ENCODE measurements at places on chromosomes 16 and 17.

- no peak for DNase-seq
Measured at GRCh38 chr16:13305019-13305755, 403.8 kb downstream of the SHISA9 start.

DNA sequence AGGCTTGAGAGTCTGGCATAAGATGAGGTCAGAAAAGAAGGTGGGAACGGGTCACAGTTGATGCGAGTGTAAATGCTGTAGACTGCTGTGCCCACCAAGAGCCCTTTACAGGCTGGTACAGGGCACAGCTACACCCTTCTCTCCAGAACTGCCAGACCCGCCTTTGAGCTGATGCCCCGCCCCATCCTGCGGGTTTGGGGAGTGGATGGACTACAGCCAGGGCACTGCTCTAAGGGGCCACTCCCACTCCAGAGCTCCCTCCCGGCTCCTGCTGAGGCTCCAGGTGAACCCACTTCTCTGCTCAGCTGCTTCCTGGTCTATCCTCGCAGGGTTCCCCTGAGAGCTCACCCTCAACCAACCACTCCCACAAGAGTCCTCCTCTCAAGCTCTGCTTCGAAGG is 12.3 kb downstream of the MEIOB start:
- DNase-seq, result no peak

- no peak for DNase-seq
Measured at GRCh38 chr16:81442916-81443687, 1.5 kb upstream of the CMIP start.

DNA sequence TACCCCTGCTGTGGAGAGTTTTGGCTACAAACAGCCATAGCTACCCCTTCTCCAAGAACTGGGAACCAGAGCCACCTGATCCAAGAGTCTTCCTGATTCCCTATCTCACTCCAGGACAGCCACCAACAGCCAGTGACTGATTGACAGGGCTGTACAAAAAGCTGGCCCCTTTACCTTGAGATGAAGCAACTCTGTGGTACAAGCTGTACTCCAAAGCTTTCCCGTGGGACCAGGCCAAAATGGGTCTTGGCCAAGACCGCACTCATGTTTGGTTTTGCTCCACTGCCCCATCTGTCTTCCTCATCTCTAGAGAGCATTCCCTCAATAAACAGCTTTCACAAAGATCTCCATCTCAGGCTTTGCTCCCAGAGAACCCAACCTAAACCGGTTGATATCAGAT is 43.6 kb downstream of the RNF157 start:
- no peak for DNase-seq

DNA sequence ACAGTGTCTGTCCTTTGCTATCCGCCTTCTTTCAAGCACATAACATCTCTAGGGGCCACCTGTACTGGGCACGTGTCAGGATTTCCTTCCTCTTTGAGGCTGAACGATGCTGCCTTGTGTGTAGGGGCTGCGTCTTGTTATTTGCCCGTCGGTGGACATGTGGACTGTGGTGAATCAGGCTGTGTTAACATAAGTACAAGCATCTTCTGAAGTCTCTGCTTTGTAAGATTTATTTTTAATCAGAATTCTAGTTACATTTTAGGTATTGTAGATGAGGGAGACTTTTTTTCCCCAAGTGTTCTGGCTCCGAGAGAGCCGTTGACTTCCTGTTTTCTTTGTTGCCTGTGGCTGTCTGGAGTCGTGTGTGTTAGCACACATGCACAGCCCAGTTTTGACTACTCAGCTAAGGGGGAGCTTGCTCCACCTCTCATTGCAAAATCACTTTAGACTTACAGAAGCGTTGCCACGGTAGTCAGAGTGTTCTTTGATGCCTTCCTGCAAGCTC is 26.1 kb downstream of the SPG7 start:
- DNase-seq, result no peak

DNA sequence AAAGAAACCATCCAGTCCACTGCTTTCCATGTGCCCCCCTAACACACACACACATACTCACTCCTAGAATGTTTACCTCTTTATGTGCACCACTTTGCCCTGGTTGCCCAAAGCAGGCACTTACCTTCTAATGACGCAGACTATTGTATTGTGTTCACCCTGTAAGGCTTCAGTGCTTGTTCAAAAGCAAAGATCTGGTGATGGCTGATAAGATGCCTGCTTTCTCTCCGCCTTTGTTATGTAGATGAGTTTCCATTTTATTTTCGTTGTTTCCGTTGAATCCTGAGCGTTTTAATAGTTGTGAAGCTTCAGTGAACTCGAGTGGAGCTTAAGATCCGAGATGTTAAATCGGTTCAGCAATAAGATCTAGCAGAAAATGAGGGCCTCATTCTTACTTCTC is 452.7 kb downstream of the TMEM114 start:
- DNase-seq, result no peak

DNA sequence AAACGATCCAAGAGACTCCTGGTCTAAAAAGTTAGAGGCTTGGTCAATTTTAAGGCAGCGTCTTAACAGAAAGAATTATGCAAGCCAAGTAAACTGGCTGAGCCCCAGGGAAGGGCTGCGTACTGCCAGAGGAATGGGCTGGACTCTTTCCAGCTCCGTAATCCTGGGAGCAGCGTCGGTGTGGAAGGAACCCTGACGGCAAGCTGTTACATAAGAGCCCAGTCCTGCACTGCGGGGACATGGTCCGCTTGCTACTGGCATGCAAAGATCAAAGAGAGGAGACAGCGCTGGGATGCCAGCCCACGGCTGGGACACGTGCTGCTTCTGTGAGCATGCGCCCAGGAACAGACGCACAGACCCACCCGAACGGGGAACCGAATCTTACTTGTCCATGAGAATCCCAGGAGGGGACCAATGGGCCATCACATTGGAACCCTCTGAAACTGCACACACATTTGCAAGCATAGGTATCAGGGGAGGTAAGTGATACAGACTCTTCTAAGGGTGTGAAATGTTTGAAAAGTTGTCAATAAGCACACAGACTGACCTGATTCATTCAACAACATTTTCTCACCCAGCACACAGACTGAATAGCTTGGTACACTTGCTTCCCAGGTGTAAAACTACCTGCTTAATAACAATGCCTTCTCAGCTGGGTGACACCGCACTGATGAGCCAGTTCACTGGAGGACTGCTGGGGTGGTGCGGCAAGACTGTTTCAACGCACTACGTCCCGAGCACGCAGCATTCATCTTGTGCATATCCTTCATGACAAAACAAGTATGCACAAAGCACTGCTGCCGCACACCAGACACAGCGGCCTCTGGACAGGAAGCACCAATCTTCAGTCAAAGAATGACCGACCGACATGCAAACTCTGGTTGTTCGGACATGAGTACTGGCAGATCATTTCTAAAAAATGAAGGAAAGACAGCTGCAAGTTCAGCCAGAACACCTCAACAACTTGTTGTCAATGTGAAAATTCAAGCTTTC is 94.9 kb downstream of the ANKRD11 start:
- DNase-seq, result no peak

GRCh38 chr16:21560462-21560861 is 38.9 kb upstream of the METTL9 start:
- DNase-seq, result no peak

DNA sequence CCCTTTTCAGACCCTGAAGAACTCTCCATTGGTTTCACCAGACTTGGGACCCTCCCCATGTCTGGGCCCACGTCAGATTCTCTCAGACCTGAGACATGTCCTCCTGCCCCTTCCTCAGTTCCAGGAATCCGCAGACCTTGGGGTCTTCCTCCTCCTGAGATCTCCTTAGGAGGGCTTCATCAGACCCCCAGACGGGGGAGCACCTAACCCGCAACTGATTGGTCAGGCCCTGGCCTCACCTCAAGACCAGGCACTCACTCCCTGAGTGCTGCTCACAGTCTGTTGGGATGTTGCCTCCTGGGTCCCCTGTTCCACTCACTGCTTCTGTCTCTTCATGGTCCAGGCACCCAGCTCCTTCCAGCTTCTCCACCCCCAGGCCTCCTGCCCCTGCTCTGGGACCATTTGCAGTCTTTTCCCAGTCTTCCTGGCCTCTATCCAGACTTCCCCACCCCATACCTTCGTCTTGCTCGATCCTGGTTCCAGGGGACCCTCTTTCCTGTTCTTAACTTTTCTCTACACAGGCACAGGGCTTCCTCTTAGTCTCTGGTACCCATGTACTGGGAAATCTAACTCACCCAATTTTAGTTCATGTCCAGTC is 1.2 kb downstream of the GID4 start:
- DNase-seq, result no peak

GRCh38 chr16:1460602-1461138 is 14.2 kb downstream of the CLCN7 start:
- no peak for DNase-seq

- no peak for DNase-seq
Measured at GRCh38 chr17:4485676-4486646, 12.7 kb upstream of the SPNS2 start.

GRCh38 chr16:28166394-28167208 is 45.2 kb downstream of the XPO6 start:
- no peak for DNase-seq

DNA sequence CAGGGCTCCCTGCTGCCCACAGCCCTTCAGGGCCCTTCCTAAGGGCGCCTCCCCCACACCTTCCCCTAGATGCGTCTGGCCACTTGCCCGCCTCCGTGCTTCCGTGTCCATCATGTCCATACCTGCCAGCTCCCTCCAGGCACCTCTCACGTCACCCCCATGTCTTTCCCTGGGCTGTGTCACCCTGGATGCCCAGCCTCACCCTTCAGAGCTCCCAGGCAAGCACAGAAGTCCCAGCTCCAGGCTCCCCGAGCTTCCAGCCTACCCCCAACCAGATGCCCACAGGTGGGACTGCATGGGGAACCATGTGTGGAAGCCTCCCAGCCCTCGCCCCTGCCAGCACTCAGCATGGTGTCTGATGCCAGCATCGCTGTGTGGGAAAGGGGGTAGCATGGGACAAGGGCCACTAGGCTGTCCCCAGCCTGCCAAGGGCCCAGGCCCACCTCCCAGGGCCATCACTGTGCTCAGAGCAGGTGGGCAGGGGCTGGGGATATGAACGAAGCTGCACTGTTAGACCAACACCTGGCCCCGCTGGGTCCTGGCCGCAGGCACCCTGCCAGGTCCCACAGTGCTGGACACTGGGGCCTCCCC is 1.9 kb upstream of the AXIN1 start:
- no peak for DNase-seq

DNA sequence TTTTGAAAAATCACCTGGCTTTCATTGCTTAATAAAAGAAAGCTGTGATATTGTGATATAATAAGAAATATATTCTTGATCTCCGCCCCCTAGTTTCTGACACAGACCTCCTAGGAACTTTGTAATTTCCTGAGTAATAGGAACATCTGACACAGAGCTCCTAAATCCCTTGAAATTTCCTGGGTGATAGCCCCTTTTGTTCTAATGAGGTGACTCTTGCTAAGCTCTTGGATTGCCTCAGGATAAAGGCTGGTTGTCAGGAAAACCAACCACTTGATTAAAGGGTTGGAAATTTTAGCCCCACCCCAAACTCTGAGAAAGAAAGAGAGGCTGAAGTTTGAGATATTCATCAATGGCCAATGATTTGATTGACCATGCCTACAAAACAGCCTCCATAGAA is 326.4 kb upstream of the KIF2B start:
- no peak for DNase-seq

DNA sequence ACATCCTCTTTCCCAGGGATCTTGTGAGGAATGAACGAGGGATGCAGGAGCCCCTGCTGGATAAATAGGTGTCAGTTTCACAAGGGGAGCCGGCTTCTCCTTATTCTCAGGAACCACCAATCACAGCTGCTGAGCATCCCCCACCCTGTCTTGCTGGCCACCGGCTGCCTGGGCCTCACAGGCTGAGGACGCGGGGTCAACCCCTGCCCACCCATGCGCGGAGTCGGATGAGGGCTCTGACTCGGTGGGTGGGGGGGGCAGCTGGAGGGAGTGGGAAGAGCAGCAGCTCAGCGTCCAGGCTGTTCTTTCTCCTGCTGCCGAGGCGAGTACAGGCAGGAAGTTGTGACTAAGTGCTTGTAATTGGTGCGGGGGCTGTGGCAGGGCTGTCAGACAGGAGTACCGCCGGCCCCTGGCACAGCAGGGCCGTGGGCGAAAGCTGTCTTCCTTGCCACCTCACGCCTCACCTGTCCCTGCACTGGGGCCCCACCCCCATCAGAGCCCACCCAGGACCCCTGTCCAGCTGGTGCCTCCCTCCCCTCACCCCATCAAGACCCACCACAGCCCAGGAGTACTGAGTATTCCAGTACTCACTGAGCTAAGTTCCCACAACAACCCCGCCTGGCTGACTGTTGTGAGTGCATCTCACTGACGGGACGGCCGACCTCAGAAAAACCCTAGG is 11.0 kb upstream of the DPEP1 start:
- peak; percentile 34 for DNase-seq

DNA sequence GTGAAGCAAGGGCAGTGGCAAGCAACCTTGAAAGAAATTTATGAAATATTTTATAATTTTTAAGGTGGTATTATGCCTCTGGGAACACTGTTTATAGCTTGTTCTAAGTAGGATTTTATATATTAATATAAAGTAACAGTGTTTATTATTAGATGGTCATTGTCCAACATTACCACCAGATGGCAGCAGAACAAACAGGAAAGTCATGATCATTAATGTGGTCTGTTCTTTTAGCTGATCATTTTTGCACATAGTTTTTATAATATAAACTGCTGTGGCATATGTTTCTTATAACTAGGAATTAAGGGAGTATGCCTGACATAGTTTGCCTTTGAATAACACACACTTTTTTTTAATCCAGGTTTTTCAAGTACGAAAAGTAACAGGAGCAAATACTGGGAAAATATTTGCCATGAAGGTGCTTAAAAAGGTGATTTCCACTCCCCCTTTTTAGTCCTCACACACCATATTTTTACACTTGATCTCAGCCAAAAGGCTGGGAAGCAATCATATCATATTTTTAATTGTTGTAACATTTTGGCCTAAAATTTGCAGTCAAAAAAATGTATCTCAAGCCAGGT is 21.4 kb downstream of the RPS6KB1 start:
- peak; percentile 68 for DNase-seq

- DNase-seq, result no peak
Measured at GRCh38 chr16:15990902-15991301, 41.5 kb downstream of the ABCC1 start.

GRCh38 chr16:53281280-53281679 is 153.0 kb upstream of the RBL2 start:
- no peak for DNase-seq

GRCh38 chr17:4560837-4561256 is 470 bp upstream of the GGT6 start:
- no peak for DNase-seq

- DNase-seq, result no peak
Measured at GRCh38 chr16:57893559-57894389, 77.2 kb downstream of the CNGB1 start.
